Stimulated activated CD8-positive, alpha-beta memory T cell treated with anti-CD3 and anti-CD28 coated beads, Interleukin-4, amount 100 ng/mL, for 4 hours (primary cell): ENCODE measurements at places on chromosomes 11 and 22.

DNA sequence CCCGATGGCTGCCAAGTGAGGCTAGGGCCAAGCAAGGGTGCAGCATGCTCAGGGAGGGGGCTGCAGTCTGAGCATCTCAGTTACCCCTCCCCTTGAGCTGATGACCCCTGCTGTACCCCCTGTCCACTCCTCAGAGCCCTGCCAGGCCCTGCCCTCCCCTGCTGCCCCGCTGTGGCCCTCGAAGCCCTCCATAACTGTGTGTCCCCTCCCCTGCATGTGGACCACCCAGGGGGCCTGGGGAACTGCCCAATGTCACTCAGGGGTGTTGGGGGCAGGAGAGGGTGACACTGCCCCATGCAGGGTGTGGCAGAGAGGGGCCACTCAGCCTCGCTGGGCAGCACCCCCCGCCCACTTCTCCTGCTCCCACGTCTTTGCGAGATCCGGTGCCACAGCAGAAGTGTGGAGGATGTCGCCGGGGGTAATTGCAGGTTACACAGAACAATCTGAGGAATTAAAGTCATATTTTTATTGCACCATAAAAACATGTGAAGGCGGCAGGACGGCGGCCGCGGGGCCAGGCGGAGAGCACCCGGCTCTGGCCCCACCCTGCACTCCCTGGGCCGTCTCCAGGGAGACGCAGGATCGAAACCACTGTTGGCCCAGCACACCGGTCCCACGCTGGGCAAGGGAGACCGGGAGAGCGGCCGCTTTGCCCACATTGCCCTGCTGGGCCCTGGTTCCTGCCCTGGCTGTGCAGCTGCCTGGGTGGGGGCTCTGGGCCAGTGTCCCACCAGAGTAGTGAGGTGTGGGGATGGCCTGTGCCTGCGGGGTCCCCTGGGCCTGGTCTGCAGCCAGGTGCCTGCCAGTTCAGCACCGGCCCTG, 18.7 kb upstream of the GNB1L start:
- no peak for DNase-seq

- DNase-seq, result no peak
Observed at GRCh38 chr11:68373189-68373814, 60.9 kb downstream of the LRP5 start.

GRCh38 chr22:48968201-48968959, 859.3 kb downstream of the BRD1 start:
- no peak for DNase-seq

GRCh38 chr11:94828088-94828487, 59.9 kb downstream of the AMOTL1 start:
- DNase-seq, result no peak

DNA sequence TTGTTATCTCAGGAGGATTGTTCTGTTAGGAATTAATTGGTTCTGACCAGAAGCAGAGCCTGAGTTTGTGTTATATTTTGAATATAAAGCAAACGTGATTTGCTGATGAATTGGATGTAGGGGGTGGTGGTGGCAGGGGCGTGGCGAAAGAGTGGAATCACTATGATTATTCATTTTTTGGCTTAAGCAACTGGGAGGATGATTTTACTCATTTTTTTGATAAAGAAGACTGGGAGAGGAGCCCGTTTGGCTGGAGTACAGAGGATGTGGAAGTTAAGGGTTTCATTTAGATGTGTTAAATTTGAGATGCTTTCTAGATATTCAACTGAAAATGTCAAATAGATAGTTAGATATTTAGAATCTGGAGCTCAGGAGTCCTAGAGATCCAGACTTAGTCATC, 83.4 kb upstream of the MYO18B start:
- DNase-seq, result no peak

DNA sequence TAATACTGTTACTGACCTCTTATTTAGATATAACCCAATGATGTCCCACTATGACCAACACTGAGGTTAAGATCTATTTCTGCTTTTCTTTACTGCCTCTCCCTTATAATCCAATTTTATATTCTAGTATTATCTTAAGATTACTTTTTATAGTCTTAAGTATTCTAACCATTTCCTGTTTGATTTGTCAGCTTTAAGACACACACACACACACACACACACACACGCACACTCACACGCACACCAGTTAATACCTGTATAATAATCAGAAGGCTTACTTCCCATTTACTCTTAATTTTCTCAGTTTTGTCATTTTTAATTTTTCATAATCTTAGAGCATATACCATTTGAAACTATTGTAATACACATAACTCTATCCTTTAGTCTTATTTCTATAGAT, 226.0 kb upstream of the C11orf87 start:
- no peak for DNase-seq

- DNase-seq, result no peak
Observed at GRCh38 chr11:67704524-67704923, 30.1 kb upstream of the ALDH3B2 start.

- no peak for DNase-seq
Observed at GRCh38 chr22:48099251-48099650, 1336.8 kb downstream of the TBC1D22A start.

DNA sequence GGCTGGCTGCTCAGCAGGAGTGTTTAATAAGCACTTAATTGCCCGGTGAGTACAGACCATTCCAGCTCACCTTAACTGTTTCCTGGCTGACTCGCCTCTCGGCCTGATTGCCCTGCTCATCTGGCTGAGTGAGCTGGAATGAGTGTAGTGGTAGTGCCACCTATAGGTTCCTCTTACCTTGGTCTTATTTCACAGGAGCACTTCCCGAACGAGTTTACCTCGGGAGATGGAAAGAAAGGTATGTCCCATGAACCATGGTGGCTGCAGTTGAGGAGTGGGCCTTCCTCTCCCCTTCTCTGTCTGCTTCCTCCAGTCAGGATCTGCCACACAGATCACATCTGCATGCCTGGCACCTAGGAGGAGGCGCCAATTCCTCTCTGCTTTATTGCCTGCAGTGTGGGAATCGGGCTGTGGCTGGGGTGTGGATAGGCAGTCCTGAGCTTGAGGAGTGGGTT, 26.7 kb downstream of the UPB1 start:
- DNase-seq, result no peak

GRCh38 chr11:108632041-108632704, 32.7 kb upstream of the DDX10 start:
- DNase-seq, result no peak

GRCh38 chr22:32589007-32589406, 114.4 kb downstream of the FBXO7 start:
- no peak for DNase-seq

- no peak for DNase-seq
Observed at GRCh38 chr11:8440649-8441048, 153.4 kb downstream of the STK33 start.

GRCh38 chr11:124801014-124801413, 808 bp upstream of the MSANTD2 start:
- DNase-seq, result no peak

DNA sequence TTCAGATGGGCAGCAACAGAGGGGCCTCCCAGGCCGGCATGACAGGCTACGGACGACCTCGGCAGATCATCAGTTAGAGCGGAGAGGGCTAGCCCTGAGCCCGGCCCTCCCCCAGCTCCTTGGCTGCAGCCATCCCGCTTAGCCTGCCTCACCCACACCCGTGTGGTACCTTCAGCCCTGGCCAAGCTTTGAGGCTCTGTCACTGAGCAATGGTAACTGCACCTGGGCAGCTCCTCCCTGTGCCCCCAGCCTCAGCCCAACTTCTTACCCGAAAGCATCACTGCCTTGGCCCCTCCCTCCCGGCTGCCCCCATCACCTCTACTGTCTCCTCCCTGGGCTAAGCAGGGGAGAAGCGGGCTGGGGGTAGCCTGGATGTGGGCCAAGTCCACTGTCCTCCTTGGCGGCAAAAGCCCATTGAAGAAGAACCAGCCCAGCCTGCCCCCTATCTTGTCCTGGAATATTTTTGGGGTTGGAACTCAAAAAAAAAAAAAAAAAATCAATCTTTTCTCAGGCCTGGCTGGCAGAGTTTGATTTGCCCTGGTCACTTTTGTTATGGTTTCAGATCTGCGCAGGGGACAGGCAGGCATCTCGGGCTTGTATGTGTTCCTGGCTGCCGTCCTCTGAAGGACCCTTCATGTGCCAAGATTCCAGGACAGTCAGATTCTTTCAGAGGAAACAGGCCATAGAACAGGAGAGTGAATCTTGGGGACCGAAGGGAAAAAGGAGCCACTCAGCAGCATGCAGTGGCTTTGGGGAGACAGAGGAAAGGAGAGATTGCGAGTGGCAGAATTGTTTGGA, 5.3 kb downstream of the TAGLN start:
- no peak for DNase-seq

DNA sequence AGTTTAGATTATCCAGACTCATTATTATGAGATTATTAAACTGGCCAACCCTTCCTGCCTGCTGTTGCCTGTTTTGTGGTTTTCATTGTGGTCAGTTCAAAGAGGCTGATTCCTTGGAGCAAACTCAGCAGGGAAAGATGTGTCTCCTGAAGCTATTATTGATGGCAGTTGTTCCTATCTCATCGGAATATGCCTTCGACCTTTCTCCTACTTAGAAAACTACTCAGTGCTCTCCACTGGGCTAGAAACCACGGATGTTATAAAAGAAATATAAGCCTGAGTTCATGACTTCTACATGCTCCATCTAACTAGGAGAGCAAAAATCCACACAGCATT, 80.2 kb upstream of the NAV2 start:
- DNase-seq, result no peak

DNA sequence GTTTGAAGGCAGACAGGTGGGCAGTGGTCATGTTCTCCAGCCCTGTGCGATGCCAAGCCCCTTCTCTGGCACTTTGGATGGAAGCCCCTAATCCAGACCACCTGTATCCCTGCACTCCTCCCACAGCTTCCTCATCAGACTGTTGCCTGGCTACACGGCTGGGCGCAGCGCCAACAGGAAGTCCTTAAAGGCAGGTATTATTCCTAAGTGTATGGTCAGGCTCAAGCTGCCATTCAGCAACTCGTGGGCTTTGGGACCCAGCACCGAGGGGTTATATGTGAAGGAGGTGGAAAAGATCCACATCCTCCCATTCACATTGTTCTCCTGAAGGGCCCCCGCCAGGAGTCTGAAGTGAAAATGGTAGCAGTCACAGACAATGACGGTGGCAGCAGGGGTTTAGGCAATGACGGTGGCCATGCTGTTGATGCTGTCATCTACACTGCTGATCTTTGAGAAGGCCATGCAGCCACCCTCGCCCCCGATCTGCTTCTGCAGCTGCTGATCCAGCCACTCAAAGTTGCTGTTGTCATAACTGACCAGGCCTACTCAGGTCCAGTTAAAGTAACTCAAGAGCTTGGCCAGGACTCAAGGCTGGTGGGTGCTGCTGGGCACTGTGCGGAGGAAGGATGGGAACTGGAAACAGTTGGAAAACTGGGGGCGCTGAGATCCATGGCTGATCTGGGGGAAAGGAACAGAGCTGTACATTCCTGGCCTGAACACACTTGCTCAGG, 27.7 kb downstream of the OR6Q1 start:
- DNase-seq, result no peak

GRCh38 chr22:37309211-37310074, 27.1 kb downstream of the CYTH4 start:
- no peak for DNase-seq

DNA sequence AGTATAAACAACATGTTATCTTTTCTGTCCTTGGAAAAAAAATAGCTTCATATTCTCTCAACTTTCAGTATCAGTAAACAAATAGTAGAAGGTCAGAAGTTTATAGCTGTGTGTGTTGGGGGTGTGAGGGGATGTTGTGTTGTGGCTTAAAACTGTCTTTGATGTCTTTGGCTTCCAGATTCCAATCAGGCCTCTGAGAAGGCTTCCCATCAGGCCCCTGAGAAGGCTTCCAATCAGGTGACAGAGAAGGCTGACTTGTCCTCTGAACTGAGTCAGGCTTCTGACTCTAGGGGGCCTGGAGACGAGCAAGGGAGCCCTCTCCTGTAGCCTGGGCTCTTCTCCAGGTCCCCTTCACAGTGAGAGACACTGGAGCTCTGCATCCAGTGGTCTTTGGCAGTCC, 9.3 kb downstream of the MTFP1 start:
- no peak for DNase-seq

- DNase-seq, result no peak
Observed at GRCh38 chr11:326592-326841, 5.9 kb upstream of the IFITM3 start.

GRCh38 chr22:39851606-39852315, 41.8 kb downstream of the ENTHD1 start:
- DNase-seq, result no peak

DNA sequence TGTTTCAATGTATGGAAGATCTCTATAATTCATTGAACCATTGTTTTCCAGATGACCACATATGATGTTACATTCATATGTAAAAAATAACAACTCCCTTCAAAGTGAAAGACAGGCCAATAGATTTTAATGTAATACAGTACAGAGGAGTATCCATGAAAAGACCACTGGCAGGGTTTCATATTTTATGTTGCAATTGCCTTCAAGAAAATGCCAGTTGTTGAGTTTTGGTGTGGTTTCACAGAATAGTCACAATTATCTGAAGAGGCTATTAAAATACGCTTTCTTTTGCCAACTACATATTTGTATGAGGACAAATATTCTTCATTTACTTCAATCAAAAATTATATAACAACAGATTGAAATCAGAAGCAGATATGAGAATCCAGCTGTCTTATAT, 14.3 kb downstream of the AMOTL1 start:
- DNase-seq, result no peak

DNA sequence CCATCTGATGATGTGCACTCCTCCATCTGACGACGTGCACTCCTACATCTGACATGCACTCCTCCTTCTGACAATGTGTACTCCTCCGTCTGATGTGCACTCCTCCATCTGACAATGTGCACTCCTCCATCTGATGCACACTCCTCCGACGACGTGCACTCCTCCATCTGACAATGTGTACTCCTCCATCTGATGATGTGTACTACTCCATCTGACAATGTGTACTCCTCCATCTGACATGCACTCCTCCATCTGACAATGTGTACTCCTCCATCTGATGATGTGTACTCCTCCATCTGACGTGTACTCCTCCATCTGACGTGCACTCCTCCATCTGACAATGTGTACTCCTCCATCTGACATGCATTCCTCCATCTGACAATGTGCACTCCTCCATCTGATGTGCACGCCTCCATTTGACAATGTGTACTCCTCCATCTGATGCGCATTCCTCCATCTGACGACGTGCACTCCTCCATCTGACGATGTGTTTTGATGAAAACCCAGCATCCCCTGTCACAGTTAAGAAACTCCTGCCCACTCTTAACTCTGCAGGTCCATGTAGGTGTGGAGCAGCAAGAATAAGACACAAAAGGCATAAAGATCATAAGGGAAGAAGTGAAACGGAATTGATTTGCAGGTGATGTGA, 9.7 kb upstream of the IL17REL start:
- DNase-seq, result no peak

- DNase-seq, result no peak
Observed at GRCh38 chr11:27916541-27917100, 191.3 kb downstream of the KIF18A start.

DNA sequence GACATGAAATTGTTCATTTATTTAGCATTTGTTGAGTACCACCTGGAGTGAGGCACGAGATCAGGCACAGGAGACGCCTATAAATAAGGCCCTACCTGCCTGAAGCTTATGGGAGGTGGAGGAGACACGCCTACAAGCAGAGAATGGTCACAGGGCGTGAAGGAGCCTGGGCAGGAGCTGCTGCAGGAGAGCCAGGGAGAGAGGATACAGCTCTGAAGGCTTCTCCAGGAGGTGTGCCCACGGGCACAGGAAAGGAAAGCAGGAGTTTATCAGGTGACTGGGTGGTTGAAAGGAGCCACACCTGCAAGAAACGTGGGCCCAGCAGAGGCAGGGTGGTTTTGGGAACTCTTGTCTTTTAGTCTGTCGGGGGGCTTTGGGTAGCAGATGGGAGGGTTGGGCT, 70.3 kb downstream of the BMAL1 start:
- no peak for DNase-seq

GRCh38 chr11:4546878-4547277, 1.9 kb downstream of the OR52M1 start:
- DNase-seq, result no peak

GRCh38 chr11:130873761-130874160, 42.5 kb downstream of the SNX19 start:
- no peak for DNase-seq
